BJ (cell line): ENCODE measurements at places on chromosomes 2 and 18. TPM values are rescaled to one million over a fixed set of nuclear protein-coding genes. Genes with fewer than 3 reads are reported as not detected.

IL18R1 gene
- polyA plus RNA-seq: 0.11 TPM in 1 of 2 replicates, not detected in the other

EHD3 gene
- 46.5 and 69.4 TPM in 2 replicates for polyA plus RNA-seq

OTOF gene
- polyA plus RNA-seq: 0.10 and 0.16 TPM in 2 replicates

DNA sequence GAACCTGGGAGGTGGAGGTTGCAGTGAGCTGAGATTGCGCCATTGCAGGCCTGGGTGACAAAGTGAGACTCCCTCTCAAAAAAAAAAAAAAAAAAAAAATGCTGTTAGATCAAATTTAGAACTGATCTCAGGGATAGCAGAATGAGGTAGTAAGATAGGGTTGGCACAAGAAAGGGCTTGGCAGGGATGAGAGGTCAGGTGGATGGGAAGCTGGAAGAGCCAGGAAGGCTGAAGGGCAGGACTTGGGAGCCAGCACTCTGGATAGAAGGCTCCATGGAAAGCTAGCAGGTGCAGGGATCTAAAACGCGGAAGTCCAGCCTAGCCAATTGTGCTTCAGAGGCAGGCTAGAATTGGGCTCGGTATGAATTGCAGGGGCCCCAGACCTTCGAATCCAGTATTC, 250.9 kb upstream of the SP5 start:
- no peak for DNase-seq

GRCh38 chr2:234211797-234212196, 161.3 kb downstream of the SPP2 start:
- no peak for DNase-seq

- DNase-seq: no peak
These were observed 236.6 kb downstream of the KLHL29 start for GRCh38 chr2:23621616-23622015.

DNA sequence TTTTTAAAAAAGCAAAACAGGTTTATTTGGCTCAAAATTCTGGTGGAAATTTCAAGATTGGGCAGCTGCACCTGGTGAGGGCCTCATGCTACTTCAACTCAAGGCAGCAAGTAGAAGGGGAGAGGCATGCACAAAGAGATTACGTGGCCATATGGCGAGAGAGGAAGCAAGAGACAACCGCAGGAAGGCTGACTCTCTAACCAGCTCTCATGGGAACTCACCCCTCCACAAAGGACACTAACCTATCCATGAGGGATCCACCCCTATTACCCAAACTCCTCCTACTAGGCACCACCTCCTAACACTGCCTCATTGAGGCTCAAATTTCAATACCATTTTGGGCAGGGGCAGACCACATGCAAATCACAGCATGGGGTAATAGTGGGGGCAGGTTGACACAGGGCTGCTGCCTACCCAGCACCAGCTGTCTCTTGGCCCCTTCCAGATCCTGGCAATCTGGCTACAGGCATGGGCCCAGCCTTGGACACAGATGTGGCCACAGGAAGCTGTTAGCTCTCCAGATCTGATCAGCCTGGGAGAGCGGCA, 2.0 kb upstream of the CAPN10 start:
- DNase-seq: no peak

DNA sequence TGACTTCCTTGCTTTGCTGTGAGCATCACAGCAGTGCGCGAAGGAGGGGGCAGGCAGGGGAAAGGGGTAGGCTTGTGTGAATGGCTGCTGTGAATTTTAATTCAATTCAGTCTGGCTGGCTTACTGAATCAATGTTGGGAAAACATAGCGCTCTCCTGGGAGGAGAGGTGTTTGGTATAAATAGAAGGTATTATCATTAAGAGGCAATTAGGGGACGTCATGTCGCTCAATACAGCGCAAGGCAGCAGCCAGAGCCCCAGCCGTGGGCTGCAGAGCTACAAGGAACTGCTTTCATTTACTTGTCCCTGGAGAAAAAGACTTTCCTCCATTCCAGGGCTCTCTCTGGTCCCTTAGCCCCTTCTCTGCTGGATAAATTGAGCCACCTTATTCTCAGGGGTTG, 181.4 kb upstream of the MSH6 start:
- DNase-seq: no peak

DNA sequence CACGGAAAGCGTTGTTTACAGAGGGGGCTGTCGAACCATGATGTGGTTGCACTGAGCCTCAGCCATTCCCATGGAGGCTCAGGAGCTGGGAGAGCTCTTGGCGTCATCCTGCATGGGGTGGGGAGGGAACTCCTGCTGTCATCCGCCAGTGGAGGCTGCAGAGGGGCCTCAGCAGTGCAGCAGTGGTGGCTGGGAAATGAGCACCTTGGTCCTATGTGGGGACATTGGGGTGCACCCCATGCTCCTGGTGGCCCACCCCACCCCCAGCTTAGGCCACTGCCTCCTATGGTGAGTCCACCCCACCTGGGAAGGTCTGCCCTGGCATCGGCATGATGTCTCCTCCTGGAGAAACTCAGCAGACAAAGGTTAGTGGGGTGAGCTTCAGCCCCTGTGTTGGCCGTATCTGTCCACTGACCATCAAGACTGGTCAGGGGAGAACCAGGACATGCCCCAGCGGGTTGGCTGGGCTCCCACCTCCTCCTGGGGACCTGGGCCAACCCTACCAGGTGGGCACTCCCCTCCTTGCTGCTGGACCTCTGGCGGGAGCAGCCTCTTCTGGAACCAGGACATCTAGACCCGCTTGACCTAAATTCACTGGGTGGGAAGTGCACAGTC, 67.8 kb upstream of the HDAC4 start:
- no peak for DNase-seq

- no peak for DNase-seq
These were observed 1150.0 kb downstream of the RPIA start for GRCh38 chr2:89841476-89841840.

DNA sequence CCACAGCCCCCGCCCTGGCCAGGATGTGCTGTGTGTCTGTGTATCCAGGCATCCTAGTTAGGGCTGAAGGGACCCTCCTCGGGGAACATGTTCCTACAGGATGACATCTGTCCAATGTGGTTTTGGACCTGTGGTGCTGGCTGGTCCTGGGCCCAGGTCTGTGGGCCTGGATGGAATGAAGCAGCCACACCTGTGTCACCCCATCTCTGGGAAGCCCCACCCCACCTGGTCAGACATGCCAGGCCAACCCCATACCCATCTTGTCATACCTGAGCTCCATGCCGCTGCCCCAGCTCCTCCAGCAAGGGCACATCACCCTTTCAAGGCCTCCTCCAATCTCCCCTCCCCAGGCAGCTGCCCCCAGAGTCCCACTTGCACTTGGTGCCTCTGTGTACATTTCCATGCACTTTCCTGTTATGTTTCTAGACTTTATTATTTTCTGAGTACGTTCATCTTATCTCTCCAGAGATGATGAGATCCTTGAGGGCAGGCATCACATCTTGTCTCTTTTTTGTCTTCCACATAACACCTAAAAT, 24.1 kb upstream of the PLB1 start:
- DNase-seq: no peak

- DNase-seq: no peak
These were observed 151.1 kb upstream of the TWIST2 start for GRCh38 chr2:238696786-238697185.
